ENCODE measurements at places on chromosomes 3 and 15.

- no peak for DNase-seq
Measured at GRCh38 chr3:114128826-114129225, 50.0 kb downstream of the DRD3 start.

- DNase-seq: no peak
Measured at GRCh38 chr15:31326875-31327668, 437 bp downstream of the KLF13 start.

DNA sequence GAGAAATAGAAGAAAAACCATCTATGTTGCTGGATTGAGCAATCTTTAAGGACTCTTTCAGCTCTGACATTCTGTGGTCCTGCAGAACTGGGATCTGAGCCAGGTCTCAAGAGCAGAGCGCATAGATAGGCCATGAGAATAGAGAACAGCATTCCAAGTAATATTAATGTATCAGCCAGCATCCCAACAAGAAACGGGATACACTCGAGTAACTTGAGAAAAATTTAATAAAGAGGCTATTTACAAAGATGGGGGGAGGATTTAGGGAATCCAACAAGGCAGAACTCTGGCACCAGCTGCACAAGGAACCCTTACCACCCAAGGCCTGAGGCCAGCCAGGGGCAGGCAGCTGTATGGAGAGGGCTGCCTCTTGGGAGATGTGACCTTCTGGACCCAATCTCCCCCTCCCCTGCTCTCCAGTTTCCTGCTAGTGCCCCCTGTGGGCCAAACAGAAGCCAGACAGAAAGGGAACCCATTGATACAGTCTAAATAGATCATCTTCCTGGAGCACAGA, 8.2 kb downstream of the TMOD2 start:
- no peak for DNase-seq

- DNase-seq: no peak
Measured at GRCh38 chr15:63836579-63836978, 2.8 kb upstream of the HERC1 start.

- DNase-seq: no peak
Measured at GRCh38 chr3:187875863-187876262, 130.6 kb upstream of the BCL6 start.

DNA sequence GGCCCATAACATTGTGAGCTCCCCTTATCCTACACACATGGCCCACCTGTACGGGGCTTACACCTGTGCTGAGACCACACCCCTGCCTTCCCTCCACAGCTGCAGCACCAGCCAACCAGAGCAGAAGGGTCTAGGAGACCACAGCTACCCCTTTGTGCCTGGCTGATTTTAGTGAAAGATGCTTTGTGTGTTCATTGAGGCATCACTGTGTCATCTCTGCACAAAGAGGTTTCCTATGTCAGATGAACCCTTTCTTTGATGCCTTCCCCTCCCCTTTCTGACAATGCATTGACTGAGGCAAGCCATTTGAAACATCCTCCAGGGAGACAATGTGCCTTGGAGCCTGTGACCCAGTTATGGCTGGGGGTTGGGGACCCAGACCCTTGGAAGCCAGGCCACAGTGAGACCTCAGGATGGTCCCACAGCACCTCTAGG, 54.9 kb upstream of the SLC7A14 start:
- DNase-seq: no peak

- no peak for DNase-seq
Measured at GRCh38 chr3:67534594-67534993, 119.8 kb downstream of the SUCLG2 start.

DNA sequence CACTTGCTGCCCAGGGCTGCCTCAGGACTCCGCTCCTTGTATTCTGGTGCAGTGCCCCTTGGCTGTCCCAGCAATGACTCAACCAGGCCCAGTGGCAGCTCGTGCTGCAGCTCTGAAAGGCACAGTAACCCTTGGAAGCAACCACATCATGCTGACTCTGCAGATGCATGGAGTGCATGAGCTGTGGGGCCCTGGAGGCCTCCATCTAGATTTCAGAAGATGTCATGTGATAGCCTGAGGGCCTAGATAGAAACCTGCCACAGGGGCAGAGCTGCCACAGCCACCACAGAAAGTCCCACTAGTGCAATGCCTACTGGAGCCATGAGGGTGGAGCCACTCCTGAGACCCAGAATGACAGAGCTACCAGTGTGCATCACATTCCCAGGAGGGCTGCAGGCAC, 117.1 kb upstream of the SMAD3 start:
- DNase-seq: no peak

DNA sequence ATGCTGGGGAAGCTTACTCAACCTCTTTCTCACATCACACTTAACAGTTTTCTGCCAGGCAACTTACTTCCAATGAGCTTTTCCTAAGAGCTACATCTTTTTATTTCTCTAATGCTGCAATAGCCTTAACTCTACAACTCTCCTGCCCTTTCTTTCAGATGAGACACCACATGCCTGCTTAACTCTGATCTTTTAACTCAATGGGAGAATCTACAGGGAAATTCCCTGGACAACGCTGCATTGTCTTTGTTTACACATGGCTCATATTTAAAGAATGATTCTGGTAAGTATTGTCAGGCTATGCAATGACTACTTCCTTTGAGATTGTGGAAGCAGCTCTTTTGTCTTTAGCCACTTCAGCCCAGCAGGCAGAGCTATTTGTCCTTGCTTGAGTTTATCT, 353.1 kb upstream of the BCHE start:
- no peak for DNase-seq

DNA sequence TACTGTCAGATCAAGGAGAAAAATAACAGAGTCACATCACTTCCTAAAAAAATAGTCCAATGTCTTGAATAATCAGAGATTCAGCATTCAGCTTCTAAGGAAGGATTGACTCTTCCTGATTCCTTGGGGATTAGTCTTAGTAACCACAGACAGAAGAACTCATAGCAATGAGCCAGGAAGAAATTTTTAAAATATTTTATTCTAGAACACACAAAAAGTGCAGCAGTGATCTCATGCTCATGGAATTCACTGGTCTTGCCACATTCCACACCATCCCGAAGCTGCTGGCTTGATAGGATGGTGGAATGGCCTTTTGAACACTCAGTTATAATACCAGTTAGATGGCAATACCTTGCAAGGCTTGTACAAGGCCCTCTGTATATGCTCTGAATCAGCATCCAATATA, 43.0 kb upstream of the ABI3BP start:
- no peak for DNase-seq

DNA sequence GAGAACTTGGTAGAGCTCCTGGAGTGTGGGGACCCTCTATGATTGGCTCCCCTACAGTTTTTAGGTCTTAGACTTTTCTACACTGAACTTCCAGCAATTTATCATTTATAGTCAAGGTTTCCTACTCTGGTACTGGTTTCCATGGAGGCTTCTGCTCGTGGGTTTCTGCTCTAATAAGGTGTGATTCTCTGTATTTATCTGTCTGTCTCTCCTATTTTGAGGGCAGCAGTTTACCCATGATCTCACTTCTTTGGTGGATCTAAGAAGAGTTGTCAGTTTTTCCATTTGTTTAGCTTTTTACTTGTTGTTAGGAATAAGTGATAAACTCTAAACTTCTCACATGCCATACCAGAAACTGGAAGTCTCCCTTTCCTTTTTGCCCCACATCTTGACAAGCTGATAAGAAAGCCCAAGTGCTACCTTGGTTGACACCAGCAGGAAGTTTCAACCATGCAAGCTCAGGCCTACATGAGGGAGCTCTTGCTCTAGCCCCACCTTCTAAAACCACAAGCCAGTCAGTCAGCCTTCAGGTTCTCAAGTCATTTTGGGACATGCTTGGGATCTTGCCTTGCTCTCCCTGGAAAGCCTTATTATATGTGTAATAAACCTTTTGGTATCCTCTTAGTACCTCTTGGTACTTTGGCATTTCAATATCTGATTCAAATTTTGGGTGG, 10.0 kb downstream of the TIMMDC1 start:
- no peak for DNase-seq

DNA sequence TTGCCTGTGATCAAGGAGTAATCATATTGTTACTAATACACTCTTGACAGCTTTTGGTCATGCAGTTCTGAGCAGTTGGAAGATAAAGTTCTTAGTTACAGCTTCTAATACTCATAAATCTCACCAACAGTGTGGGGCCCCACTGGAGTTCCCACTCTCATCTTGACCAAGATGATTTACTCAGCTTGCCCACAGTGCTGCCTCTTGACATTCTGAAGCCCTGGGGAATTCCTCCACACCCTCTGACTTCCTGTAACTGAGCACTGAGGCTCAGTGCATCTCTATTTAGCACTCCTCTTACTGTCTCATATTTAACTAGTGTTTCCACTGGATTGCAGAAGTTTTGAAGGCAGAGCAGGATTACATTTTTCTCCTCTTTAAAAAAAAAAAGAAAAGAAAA, 1.9 kb upstream of the ARL6IP5 start:
- DNase-seq: peak; percentile 77

GRCh38 chr3:20123131-20123652, 62.8 kb downstream of the SGO1 start:
- DNase-seq: no peak

- no peak for DNase-seq
Measured at GRCh38 chr3:107990433-107990832, 100.4 kb downstream of the CD47 start.

- DNase-seq: no peak
Measured at GRCh38 chr15:70741107-70741531, 22.2 kb downstream of the UACA start.

- no peak for DNase-seq
Measured at GRCh38 chr15:35007397-35007796, 19.3 kb upstream of the ZNF770 start.

DNA sequence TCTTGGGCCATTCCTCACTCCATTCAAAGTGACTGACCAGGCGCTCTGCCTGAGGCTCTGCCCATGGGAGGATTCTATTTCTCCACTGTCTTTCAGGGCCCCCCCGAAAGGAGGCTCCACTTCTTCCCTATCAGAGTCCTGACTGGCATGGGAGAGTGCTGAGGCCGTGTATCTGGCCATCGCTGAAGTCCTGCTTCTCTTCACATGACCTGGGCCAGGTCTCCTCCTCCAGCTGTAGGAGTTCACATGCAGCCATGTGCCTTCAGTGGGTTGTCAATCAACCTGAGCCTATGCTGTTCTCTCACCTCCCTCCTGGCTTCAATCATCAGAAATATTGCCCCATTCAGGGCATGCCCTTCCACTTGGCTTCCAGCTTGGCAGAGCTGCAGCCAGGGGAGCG, 12.8 kb upstream of the APBA2 start:
- no peak for DNase-seq

- DNase-seq: no peak
Measured at GRCh38 chr3:12489832-12490231, 5.6 kb downstream of the TSEN2 start.

DNA sequence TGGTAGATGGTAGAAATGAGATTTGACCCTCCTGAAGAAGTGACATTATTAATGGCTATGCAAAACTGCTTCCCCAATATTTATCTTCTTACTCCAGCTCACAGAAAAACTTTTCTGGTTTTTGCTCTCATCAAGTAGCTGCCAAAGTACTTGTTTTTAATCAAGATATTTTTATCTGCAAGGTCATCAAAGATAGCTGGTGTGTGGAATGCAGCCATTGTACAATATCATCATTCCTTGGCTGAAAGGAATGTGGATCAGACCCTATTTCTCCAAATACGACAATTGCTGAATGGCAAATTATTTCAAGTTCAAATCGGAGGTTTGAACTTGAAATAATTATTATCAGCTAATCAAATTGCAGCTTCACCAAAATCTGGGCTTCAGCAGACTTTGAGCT, 126.9 kb upstream of the SLC7A14 start:
- DNase-seq: no peak

DNA sequence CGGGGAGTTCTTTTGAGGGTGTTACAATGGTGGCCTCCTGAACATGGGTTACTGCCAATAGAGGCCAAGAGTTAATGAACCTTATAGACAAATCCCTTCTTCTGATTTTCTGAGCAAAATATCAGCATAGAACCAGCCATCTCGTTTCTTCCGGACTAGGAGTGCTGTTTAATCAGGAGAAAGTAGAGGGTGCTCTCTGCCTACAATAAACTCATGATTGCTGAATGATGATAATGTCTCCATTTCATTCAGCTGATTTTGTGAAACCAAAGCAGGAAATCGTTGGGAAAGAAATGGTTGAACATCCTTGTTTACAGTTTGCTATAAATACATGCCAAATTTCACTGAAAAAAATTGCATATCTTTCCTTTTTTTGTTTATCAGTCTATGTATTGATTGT, 142.8 kb upstream of the PLSCR5 start:
- no peak for DNase-seq

GRCh38 chr3:52223449-52224408, 1.7 kb downstream of the TLR9 start:
- no peak for DNase-seq

GRCh38 chr15:83431521-83431920, 15.6 kb upstream of the SH3GL3 start:
- DNase-seq: no peak

GRCh38 chr15:86756688-86757087, 677.0 kb downstream of the AGBL1 start:
- no peak for DNase-seq

DNA sequence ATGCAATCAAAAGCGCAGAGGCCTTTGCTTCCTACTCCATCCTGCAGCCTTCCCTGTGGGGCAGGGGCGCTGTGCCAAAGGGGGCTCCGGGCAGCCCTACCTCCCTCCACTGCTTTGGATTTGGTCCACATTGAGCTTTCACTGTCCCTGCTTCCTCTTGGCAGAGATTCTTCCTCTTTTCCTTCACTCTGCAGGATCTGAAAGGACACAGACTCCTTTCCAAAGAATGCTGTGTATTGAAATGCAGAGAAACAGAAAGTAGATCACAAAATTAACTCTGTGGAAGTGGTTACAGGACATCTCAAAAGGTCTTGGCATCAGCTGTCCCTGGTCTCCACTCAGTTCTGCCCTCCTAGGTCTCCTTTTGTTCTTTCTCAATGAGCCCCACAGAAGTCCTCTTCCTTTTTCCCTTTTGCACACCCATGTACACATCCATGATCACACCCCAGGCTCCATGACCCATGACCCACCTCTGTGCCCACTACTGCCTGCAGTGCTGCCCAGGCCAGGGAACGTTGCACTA, 64.1 kb downstream of the CCR1 start:
- DNase-seq: no peak

DNA sequence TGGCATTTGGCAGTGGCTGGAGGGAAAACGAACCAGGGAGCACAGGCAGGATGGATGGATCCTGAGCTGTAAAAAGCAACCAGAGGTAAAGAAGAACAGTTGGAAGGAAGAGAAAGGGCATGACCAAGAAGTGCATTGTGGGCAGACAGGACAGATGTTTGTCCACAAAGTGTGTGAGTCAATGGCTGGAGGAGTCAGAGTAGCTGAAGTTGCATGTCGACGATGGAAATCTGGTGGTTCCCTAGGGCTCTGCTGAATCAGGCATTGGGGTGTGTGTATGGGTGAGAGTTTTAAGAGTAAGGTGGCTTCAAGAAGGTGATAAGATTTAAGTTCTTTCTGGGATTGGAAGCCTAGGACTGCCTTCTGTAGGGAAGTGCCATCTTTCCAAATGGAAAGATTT, 214.0 kb upstream of the BHLHE40 start:
- DNase-seq: no peak

DNA sequence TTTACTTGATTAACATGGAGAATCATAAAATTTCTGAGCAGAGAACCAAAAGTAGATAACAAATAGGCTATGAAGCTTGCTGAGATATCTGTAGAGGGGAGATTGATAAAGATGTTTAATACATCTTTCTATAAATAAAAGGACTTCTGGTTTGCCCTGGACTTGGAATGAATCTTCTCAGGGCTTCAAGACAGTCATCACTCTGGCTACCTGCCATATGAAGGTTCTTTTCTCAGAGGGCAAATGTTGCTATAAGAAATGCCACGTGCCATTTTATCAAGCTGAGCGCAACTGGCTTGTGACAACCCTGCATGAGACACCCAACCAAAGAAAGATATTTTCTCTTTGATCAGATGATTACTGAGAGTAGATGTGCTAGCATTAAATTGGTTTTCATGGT, 192.5 kb downstream of the WNT5A start:
- DNase-seq: no peak

- DNase-seq: no peak
Measured at GRCh38 chr15:64447536-64448315, 12.7 kb upstream of the ZNF609 start.
